NCI-H510A (cell line): ENCODE measurements at places on chromosomes 12 and 14.

- no peak for DNase-seq
Observed at GRCh38 chr14:69284170-69284569, 24.2 kb downstream of the GALNT16 start.

DNA sequence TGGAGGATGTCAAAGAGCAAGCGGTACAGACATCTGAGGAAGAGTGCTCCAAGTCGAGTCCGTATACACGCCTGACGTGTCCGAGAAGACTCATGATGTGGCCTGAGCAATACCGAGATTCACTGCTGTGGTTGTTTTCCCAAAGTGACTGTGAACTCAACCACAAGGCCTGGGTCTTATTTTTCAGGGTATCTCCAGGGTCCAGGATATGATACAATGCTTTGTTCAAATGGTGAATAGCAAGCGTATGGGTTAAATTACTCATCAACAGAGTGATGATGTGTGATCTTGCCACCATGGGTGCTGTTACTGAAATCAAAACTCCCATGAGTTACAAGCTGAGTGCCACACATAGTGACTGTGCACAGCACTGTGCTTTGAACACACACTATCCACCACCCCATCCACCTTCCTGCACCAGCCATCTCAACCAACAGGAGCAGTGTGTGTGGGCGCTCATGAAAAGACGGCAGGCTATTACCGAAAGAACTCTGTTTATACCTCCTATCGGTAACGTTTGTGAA is 109.6 kb downstream of the BCAT1 start:
- no peak for DNase-seq

- no peak for DNase-seq
Observed at GRCh38 chr12:911191-911826, 38.2 kb downstream of the RAD52 start.

GRCh38 chr12:127620735-127621355 is 646.1 kb upstream of the TMEM132C start:
- DNase-seq, result peak; percentile 27

DNA sequence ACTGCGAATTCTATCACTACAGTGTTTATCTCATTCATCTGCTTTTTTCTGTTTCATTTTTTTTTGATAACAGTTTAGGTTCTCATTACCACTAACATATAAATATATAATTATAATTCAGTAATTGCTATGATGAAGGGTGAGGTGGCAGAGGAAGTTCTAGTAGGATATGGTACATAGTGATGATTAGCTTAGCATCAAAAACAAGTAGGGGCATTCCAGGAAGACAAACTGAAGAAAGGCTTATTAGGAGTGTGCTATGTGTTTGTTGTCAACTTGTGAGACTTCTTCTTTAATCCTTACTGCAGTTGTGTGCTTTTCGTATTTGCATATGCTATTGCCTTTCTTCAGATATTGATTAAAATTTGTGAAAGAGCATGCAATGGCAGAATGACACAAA is 20.6 kb downstream of the FUT8 start:
- no peak for DNase-seq

- no peak for DNase-seq
Observed at GRCh38 chr14:20696764-20697163, 8.2 kb downstream of the ANG start.

- peak; percentile 43 for DNase-seq
Observed at GRCh38 chr14:78227248-78228077, 57.3 kb downstream of the NRXN3 start.

DNA sequence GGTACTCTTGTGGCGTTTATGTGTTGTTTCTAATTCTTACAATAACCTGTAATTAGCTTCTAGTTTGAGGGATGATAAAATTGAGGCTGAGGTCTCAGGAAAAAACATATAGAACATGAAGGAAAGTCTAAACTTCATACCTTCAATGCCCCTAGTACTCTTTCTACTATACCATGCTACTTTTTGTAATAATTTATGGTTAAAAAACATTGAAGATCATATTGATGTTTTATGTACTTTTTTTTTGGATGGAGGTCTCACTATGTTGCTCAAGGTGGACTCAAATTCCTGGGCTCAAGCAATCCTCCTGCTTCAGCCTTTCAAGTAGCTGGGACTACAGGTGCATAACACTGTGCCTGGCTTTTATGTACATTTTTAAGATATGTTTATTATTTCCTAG is 13.8 kb downstream of the G2E3 start:
- DNase-seq, result no peak

DNA sequence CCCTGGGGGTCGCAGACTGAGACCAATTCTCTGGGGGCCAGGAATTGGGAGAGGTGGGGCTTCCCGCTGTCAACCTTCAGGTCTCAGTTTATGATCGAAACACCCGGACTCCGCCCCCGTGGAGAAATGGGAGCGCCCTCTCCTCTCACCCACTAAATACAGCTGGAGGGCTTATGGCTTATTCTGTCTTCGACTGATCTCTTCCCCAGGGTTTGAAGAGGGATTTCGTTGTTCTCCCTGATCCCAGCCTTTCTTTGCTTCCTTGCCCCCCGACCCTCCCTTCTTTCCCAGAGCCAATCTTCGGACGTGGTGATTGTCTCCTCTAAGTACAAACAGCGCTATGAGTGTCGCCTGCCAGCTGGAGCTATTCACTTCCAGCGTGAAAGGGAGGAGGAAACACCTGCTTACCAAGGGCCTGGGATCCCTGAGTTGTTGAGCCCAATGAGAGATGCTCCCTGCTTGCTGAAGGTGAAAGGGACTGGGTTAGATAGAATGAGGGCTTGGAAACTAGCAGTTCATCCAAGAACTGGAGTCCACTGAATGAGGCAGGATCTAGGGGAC is 607 bp downstream of the OS9 start:
- DNase-seq, result no peak

DNA sequence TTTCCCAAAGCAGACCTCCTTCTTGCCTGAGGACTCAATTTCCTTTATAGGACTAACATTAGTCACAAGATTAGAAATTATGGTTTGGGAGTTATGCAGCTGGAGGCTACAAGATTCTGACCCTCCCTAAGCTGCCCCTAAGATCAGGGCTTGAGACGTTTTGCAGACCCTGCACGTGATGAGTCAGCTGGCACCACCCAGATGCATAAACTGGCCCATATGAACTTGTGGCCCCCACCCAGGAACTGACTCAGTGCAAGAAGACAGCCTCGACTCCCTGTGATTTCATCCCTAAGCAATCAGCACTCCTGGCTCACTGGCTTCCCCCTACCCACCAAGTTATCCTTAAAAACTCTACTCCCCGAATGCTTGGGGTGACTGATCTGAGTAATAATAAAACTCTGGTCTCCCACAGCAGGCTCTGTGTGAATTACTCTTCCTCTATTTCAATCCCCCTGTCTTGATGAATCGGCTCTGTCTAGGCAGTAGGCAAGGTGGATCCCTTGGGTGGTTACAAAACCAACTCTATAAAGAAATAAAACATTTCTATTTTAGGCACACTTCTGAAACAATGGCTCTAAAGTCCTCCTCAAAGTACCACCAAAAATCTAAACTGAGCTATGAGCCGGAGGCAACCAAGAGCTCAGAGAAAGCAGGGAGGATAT is 233.4 kb downstream of the TMEM132D start:
- DNase-seq, result no peak

GRCh38 chr12:124525455-124525854 is 42.0 kb downstream of the NCOR2 start:
- DNase-seq, result no peak

- DNase-seq, result peak; percentile 15
Observed at GRCh38 chr14:66359500-66359899, 126.7 kb upstream of the CCDC196 start.
